Activated CD4-positive, alpha-beta memory T cell treated with anti-CD3 and anti-CD28 coated beads, Interleukin-2, amount 10 ng/mL, durations not matched to agents 7 days and 5 days (primary cell): ENCODE measurements at places on chromosomes 7 and 10. TPM values are rescaled to one million over a fixed set of nuclear protein-coding genes. Genes with fewer than 3 reads are reported as not detected.

- peak overlapping the region; percentile 0 for H3K27ac ChIP-seq
- peaks cover 36% of the 10 kb centered on the region for H3K4me1 ChIP-seq
- DNase-seq, result peak; percentile 66
Measured at GRCh38 chr10:103504181-103504783, 10.8 kb downstream of the NEURL1 start.

GRCh38 chr10:103668351-103669242 lies 175.1 kb downstream of the NEURL1 start:
- no peak for DNase-seq
- H3K27me3 ChIP-seq, result no peaks in the 10 kb centered on the region
- H3K4me1 ChIP-seq, result peaks cover 11% of the 10 kb centered on the region
- H3K36me3 ChIP-seq, result no peaks in the 10 kb centered on the region

DNA sequence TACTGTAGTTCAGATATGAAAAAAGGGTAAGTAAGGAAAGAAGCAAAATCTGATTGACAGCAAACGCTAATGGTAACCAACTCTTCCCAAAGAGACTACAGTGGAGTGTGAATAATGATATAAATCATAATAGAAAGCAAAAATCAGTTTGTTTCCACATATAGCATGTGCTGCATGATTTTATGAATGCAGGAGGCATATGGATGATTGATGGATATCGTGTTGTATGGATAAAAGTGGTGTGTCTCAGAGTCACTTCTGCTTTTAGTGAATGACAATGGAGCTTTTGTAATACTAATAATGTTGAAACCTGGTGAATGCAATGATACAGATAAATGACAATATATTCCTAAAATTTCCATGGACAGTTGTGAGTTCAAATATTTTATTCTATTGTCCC lies 36.6 kb upstream of the PALS2 start:
- H3K4me3 ChIP-seq, result no peak overlapping the region
- DNase-seq, result no peak
- no peaks in the 10 kb centered on the region for H3K36me3 ChIP-seq

Gene PPA1
- total RNA-seq, result 158 TPM

DNA sequence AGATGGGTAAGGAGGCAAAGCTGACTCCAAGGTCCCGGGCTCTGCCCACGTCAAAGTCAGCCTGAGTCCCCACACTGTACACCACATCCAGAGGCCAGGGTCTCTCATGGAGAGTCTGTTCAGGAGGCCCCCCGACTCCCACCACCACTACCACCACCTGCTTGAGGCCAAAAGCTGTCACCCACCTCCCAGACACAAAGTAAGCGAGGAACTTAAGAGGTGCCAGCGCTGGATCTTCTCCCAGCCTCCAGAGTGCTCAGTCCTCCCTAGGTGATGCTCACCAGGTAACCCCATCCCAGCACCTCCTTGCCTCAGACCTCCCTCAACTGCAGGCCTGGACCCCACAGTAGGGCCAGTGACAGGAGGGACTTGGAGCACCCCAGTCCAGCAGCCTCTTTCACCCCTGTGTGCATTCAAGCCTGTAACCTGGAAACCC lies 520 bp downstream of the NPC1L1 start:
- no peaks in the 10 kb centered on the region for H3K4me1 ChIP-seq
- H3K36me3 ChIP-seq, result no peaks in the 10 kb centered on the region
- H3K27me3 ChIP-seq, result no peaks in the 10 kb centered on the region
- no peak overlapping the region for H3K4me3 ChIP-seq
- DNase-seq, result no peak

Gene PDZD7
- total RNA-seq, result 1.9 TPM

GRCh38 chr7:115038158-115038557 lies 116.3 kb downstream of the MDFIC start:
- peaks cover 12% of the 10 kb centered on the region for H3K4me1 ChIP-seq
- no peaks in the 10 kb centered on the region for H3K27me3 ChIP-seq
- no peak overlapping the region for H3K4me3 ChIP-seq
- no peak overlapping the region for H3K27ac ChIP-seq

Gene EPO
- total RNA-seq, result not detected

Gene TMEM139
- total RNA-seq, result 0.48 TPM

- peaks cover 6% of the 10 kb centered on the region for H3K4me1 ChIP-seq
- no peaks in the 10 kb centered on the region for H3K36me3 ChIP-seq
- H3K27ac ChIP-seq, result no peak overlapping the region
- DNase-seq, result no peak
- H3K4me3 ChIP-seq, result no peak overlapping the region
Measured at GRCh38 chr7:117715784-117716445, 157.3 kb downstream of the CTTNBP2 start.

DNA sequence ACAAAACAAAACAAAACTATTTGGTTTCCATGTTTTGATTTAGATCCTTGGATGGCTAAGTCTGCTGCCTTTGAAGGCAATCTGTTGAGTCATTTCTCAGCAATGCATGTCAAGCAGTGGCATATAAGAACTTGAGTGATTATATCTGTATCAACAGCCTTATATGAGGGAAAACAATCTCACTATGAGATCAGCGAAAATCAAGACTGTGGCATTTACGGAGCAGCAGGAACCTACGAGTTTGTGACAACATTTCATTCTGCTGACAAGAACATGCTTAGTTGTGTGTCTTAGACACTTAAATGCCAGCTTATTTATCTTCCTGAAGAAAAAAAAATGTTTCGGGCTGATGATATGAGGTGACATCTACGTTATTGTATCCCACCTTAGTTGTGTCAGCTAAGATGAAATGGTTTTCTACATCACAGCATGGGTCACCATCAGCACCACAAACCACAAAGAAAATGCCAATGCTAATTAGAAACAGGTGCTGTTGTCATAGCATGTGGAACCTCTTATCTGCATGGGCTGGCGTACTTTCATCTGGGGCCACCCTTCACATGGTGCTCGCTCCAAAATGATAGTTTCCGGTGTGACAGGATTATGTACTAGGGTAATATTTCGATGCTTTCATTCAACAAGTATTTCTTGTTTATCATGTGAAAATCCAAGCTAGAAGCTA lies 1085.5 kb downstream of the SORCS1 start:
- no peaks in the 10 kb centered on the region for H3K36me3 ChIP-seq
- H3K4me1 ChIP-seq, result no peaks in the 10 kb centered on the region
- H3K27me3 ChIP-seq, result no peaks in the 10 kb centered on the region
- H3K27ac ChIP-seq, result no peak overlapping the region
- H3K4me3 ChIP-seq, result no peak overlapping the region

Gene OGDHL
- total RNA-seq, result not detected

Gene ZNF212
- total RNA-seq, result 14.5 TPM

DNA sequence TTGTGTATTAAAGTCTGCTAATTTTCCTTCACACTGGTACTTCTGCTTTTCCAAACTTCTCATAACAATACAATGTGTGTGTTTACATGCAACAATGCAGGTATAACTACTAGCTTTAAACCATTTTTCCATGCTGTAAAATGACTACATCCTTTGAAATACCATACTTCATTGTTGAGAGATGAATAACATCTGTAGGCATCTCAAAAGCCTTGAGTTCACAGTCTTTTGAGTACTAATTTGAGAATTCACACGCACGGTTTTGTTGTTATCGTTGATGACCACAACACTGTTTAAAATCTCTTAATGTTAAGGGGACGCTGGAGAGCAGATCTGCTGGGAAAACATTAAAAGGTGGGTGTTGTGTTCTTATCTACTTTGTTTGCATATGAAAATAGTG lies 37.4 kb downstream of the SEMA3A start:
- no peaks in the 10 kb centered on the region for H3K4me1 ChIP-seq
- H3K27me3 ChIP-seq, result no peaks in the 10 kb centered on the region
- H3K4me3 ChIP-seq, result no peak overlapping the region
- H3K27ac ChIP-seq, result no peak overlapping the region

- no peak for DNase-seq
- no peak overlapping the region for H3K27ac ChIP-seq
- no peak overlapping the region for H3K4me3 ChIP-seq
- H3K4me1 ChIP-seq, result peaks cover 32% of the 10 kb centered on the region
Measured at GRCh38 chr7:65471587-65471986, 97.9 kb downstream of the ZNF92 start.
